Breast epithelium (tissue), 4 donors: ENCODE measurements at places on chromosomes 6 and 20. TPM values are rescaled to one million over a fixed set of nuclear protein-coding genes. Genes with fewer than 3 reads are reported as not detected.

The PSMB9 gene
- 19.2 TPM for total RNA-seq

The GINS1 gene
- 0.73 TPM for total RNA-seq

The HRH3 gene
- total RNA-seq: not detected

DNA sequence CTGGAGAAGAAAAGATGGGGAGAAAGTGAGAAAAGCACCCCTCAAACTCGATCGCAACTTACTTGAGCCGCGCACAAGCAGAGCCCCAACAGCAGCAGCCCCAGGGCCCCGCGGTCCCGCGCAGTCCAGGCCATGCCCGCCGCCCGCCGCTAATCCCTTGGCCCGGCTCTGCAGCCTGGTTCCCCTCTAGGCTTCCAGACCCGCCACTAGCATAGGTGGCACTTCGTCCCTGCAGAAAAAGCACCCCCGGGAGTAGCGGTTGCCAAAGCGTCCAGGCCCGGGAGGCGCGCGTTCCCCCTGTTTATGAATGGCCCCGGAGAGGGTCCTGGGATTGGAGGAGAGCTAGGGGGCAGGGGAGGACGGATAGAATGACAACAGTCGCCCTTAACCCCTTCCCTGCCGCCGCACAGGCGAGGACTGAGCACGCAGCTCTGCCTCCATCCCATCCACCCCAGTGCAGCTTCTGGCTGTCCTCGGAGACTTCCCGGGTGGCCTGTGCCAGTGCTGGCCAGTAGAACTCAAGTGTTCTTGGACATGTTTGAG, 19.9 kb downstream of the COL9A1 start:
- H3K4me3 ChIP-seq: no peak overlapping the region
- no peak for DNase-seq
- no peaks in the 10 kb centered on the region for H3K27me3 ChIP-seq
- H3K36me3 ChIP-seq: no peaks in the 10 kb centered on the region

DNA sequence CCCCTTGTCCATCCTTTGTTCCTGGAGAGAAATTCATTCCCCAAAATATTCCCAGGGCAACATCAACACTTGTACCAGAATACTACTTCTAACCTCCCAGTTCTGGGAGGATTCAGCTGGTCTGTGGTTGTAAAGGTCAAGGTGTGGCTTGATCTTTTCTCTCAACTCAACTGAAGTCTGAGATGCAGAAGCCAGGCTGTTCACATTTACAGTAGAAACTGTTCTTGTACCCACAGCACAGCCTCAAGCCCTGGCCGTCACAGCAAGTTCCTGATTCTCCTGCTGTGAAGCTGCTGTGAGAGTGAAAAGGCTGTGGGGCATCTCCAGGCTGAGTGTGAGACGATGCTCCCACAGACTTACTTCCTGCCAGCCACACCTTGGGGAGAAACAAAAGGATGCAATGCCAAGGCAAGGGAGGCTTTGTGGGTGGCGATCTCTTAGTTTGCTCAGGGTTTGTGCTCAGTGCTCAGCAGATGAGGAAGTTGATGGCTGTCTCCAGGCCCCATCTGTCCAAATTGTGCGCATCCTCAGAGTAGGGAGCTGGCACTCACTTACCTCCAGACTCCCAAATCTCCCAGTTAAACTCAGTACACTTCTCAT, 143.9 kb upstream of the FOXA2 start:
- no peaks in the 10 kb centered on the region for H3K4me1 ChIP-seq
- no peaks in the 10 kb centered on the region for H3K36me3 ChIP-seq
- no peak overlapping the region for H3K27ac ChIP-seq
- no peak overlapping the region for H3K4me3 ChIP-seq
- no peak for DNase-seq

- peaks cover 8% of the 10 kb centered on the region for H3K4me1 ChIP-seq
- peak; percentile 61 for DNase-seq
- peak overlapping the region; percentile 82 for H3K4me3 ChIP-seq
- H3K27ac ChIP-seq: peak overlapping the region; percentile 97
- H3K27me3 ChIP-seq: no peaks in the 10 kb centered on the region
Observed at GRCh38 chr6:21596145-21596948, 2.8 kb downstream of the SOX4 start.

- no peaks in the 10 kb centered on the region for H3K36me3 ChIP-seq
- no peaks in the 10 kb centered on the region for H3K27me3 ChIP-seq
- no peak overlapping the region for H3K27ac ChIP-seq
- no peaks in the 10 kb centered on the region for H3K4me1 ChIP-seq
Observed at GRCh38 chr6:24391756-24392405, 10.9 kb upstream of the MRS2 start.

DNA sequence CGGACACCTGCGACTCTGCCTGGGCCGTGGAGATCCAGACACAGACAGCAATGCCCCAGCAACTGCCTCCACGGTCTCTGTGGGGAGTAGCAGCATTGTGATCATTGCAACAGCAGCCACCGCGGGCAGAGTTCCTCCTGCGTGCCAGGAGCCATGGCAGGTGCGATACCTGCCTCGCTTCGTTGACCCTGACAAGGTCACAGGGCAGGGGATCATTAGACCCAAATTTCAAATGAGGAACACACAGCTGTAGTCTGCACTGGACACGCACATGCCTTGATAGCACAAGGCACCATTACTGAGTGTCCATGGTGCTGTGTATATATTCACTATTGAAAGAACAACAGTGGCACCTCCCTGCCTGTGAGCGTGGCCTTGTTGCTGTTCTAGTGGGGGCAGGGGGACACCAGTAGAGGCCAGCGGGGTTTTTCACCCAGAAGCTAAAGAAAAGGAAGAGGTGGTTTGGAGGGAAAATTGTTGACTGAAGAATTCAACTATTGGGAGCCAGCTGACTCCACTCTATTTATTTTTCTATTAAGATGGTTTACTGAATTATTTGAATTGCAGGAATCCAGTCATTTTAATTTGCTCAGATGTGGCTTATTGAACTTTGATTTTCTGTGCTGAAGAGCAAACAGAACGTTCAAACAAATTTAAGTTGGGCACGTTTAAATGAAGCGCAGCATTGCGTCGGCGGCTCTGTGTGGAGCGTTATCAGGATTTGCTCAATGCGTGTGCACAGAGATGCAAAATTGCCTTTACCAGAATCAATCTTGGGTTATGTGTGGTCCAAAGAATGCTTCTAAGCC, 60.2 kb upstream of the RPS6KA2 start:
- H3K4me3 ChIP-seq: no peak overlapping the region
- H3K36me3 ChIP-seq: no peaks in the 10 kb centered on the region
- H3K4me1 ChIP-seq: no peaks in the 10 kb centered on the region
- no peak overlapping the region for H3K27ac ChIP-seq
- no peak for DNase-seq
- no peaks in the 10 kb centered on the region for H3K27me3 ChIP-seq

DNA sequence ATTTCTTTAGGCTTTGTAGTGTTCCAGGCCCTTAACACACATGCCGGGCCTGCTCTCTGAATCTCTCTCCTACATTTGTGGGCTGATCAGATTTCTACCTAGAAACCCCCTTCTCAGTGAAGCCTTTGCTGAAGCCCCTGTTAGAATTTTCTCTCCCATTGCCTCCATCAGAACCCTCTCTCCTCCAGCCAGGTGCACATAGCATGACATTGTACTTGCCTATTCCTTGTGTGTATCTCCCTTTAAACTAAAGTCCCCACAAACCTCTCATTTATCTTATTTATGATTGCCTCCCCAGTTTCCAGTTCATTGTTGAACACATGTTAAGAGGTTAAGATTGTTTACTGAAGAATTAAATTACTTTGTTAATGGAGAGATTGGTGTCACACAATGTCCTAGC, 325.5 kb upstream of the CITED2 start:
- H3K4me1 ChIP-seq: no peaks in the 10 kb centered on the region
- H3K27me3 ChIP-seq: no peaks in the 10 kb centered on the region
- no peak overlapping the region for H3K27ac ChIP-seq

- no peaks in the 10 kb centered on the region for H3K27me3 ChIP-seq
- H3K27ac ChIP-seq: no peak overlapping the region
- no peak for DNase-seq
- H3K4me1 ChIP-seq: no peaks in the 10 kb centered on the region
- no peak overlapping the region for H3K4me3 ChIP-seq
Observed at GRCh38 chr6:11828262-11828870, 49.8 kb upstream of the ADTRP start.
